AG20443 (cell line): ENCODE measurements at places on chromosomes 13 and 19.

- no peak for DNase-seq
These were observed 8.1 kb downstream of the CREB3L3 start for GRCh38 chr19:4161415-4162077.

DNA sequence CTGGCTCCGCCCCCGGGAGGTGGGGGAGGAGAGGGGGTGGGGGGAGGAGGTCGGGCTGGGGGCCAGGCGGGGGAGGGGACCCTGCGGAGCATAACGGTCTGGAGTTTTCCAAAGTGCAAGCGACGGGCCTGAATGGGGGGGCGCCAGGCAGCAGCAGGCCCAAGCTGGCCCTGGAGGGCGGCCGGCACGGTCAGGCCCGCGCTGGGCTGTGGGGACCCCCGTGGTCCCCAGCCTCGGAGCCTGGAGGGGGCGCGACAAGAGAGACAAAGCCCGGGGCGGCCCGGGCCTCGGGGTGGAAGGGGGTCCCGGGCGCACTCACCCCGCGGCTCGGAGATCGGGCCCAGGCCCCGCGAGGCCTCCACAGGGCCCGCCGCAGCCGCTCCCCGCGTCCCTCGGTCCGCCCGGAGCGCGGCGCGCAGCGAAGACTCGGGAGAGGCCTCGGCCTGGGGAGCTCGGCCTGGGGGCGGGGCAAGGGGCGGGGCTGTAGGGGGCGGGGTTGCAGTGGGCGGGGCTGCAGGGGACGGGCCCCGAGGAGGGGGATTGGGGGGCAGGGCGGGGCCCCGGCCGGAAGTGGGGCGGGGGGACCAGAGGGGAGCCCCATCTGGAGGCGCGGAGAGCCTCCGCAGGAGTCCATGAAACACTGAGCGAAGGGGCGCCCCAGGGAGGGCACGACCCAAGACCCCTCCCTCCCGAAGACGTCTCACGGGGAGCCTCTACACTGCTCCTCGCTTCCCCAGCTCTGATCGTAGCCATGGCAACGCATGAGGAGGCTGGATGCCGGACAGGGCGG, 47.6 kb downstream of the PTPRS start:
- DNase-seq, result peak; percentile 99

- DNase-seq, result no peak
These were observed 102.8 kb downstream of the STARD13 start for GRCh38 chr13:33182729-33183128.

DNA sequence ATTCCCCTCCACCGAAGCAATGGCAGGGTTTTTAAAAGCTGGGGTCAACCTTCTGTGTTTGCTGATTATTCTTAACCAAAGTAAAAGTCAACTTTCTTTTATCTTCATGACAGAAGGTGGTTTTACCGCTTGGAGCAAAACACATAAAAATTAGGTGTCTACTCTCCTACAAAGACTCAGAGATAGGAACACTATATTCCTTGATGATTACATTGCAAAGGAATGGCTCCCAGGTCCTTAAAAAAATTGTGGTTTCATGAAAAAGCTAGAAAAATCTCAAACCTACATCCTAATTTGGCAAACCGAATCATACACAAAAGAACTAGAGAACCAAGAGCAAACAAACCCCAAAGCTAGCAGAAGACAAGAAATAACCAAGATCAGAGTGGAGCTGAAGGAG, 760.4 kb upstream of the PCDH20 start:
- DNase-seq, result no peak

GRCh38 chr19:33311326-33311682, 9.0 kb upstream of the CEBPA start:
- peak; percentile 7 for DNase-seq

- peak; percentile 39 for DNase-seq
These were observed at the start of gene ATP7B for GRCh38 chr13:52010890-52011631. Gene ATP7B (minus strand): TSS chr13:52011450. CDS start chr13:52011337, 113 bp downstream.

DNA sequence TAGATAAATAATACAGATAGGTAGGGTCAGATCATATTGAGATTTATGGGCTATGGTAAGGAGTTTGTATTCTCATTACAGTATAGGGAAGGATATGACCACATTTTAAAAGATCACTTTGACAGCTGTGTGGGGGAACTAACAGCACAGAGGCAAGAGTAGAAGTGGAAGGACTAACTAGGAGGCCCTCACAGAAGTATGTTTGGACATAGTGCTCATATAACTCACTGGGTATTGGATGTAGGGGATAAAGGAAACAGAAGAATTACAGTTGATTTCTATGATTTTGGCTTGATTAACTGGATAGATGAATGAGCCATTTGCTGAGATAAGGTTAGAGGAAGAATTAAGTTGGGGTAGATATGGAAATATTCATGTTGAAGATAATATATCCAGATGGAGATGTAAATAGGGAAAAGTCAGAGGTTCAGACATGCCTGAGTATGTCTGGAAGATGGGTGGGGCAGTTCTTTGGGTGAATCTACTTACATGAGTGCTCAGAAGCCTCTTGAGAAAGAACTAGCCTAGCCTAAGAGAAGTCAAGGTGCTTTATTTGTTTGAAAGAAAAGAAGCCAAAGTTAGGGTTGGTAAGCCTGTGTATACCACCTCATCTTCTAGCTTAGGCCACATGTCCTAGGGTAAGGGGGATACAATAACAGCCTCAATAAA, 133.4 kb downstream of the NDFIP2 start:
- DNase-seq, result no peak

DNA sequence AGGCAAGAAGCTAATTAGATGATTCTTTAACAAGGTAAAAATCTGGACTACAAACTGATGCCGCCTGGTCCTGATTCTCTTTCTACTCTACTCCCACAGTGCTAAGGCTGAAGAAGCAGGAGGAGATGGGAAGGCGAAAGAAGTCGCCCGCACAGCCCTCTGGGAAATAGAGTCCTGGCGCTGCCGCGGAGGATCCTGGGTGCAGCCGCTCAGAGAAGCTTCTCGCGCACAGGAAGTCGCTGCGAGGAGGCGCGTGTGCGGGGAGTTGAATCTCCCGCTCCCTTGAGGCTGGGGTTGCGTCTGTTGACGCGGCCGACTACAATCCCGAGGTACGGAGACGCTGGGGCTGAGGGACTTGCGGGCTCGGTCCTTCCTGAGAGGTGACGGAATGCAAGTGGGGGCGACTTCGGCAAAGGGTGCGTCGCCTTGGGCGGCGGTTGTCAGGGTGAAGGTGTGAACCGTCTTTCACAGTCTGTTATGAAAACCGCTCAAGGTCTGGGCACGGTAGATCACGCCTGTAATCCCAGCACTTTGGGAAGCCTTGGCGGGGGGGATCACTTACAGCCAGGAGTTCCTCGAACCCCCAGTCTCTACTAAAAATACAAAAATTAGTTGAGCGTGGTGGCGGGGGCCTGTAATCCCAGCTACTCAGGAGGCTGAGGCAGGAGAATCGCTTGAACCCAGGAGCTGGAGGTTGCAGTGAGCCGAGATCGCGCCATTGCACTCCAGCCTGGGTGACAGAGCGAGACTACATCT, at the start of gene ZNF473:
ZNF473 (plus strand) TSS at position 212 of the 756 bp plus-strand sequence. CDS start 5,078 bp downstream, outside the sequence.
- peak; percentile 94 for DNase-seq

DNA sequence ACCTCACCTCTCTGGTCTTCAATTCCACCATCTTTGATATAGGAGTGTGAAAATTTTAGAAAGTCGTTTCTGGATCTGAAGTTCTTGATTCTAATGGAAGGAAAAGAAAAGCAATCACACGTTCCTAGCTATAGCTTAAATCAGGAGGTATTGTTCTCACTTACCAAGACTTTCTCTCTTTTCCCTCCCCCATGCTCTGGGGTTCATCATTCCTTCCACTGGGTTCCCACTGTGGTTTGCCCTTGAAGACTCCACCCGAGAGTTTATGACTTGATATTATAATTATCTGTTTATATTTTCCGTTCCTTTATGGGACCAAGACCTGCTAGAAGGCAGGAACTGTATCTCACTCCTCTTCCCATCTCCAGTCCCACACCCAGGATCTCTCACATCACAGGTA, 76.6 kb downstream of the AKAP11 start:
- DNase-seq, result no peak

DNA sequence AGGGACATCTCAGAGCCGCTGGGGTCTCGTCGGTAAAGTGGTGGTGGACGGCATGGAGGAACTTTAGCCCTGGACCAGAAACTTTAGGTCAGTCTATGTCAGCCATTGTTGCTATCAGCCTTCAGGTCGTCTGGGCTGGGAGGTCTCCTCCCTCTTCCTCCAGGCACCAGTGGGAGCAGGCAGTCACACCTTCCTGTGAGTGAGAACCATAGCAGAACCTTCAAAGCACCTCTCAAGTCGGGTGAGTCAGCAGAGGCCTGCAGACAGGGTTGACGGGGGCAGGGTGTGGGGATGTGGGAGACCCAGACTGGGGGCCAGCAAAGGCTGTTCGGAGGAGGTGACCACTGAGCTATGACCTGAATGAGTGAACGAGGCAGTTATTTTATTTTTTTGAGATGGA, 15.4 kb upstream of the SBNO2 start:
- no peak for DNase-seq

DNA sequence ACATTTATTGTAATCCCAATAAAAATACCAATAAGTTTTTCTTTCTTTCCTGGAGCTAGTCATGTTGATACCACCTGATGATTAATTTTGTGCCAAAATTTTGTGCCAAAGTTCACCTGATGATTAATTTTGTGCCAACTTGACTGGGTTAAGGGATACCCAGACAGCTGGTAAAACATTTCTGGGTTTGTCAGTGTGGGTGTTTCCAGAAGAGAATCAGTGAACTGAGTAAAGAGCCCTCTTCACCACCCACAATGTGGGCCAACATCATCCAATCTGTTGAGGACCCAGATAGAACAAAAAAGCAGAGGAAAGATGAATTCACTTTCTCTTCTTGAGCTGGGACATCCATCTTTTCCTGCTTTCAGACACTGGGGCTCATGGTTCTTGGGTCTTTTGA, 292.9 kb downstream of the LMO7 start:
- DNase-seq, result no peak

DNA sequence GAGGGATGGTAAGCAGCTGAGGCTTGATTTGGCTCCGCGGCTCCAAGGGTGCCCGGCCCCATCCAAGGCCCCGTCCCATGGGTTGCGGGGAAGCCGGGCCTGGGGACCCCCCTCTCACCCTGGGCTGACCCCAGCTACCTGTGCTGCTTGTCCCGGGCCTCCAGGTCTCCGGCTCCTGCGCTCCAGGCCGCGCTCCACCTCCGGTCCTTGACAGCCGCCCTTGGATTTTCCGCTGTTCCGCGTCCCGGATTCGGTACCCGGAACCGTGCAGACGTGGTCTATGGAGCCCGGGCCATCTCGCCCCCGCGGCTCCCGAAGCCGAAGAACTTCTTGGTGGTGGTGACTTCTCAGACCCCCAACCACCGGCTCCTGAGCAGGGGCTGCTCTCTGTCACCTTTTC, 48.3 kb upstream of the C1QTNF9B start:
- no peak for DNase-seq

GRCh38 chr13:49058761-49059160, 83.0 kb downstream of the FNDC3A start:
- no peak for DNase-seq

- DNase-seq, result no peak
These were observed 3.3 kb downstream of the MTIF3 start for GRCh38 chr13:27446986-27447583.

GRCh38 chr13:80171096-80171495, 169.8 kb downstream of the SPRY2 start:
- no peak for DNase-seq

- no peak for DNase-seq
These were observed 2.9 kb downstream of the LSM7 start for GRCh38 chr19:2325281-2326046.

DNA sequence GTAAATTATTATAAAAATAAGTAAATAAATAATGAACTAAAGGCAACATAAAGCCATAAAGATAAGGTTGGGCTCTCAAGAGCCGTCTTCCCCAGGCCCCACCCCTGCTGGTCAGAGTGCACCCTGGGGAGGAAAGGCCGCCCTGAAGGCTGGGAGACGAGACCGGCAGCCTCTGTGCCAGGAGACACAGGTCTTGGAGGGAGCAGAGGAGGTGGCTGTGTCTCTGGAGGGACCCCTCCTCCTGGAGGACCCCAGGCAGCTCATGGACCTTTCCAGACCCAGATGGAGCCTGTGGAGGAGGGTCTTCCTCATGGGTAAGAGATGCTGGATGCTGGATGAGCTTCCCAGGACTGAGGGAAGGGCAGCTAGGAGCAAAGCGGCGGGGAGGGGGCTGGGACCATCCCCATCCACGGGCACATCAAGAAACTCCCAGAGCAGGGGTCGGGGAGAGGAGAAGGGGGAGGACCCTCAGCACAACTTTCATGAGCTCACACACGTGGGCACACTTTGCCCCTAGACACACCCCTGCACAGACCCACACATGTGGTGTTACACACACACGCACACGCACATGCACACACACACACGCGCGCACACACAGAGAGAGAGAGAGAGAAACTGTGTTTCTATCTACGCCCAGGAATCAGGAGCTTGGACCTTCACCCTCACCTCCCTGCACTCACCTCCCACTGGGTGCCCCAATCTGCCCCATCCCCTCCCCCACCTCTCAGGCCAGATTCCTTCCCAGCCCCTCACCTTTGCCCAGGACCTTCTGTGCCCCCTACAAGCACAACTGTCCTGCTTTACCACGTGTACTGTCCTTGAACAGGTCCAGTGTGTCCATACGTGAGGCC, at the start of gene CEACAM18:
CEACAM18 (plus strand) TSS at position 159 of the 854 bp plus-strand sequence.
- no peak for DNase-seq

GRCh38 chr13:34340534-34340933, 522.6 kb downstream of the RFC3 start:
- DNase-seq, result peak; percentile 20

GRCh38 chr19:33487901-33488800, 33.4 kb downstream of the PEPD start:
- DNase-seq, result no peak

GRCh38 chr19:54893406-54893805, 12.5 kb upstream of the NCR1 start:
- no peak for DNase-seq

DNA sequence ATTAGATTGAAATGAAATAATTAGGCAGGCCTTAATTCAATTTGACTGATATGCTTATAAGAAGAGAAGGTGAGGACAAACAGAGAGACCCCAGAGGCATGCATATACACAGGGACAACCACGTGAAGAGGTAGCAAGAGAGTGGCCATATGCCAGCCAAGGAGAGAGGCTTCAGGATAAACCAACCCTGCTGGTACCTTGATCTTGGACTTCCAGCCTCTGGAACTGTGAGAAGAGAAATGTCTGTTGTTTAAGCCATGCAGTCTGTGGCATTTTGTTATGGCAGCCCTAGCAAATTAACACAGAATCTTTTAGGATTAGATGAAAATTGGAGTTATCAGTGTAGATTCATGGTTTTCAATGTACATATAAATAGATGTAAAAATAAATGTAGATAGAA, 120.1 kb downstream of the KCTD15 start:
- DNase-seq, result no peak

GRCh38 chr19:13381827-13382632, 124.2 kb downstream of the CACNA1A start:
- no peak for DNase-seq

- no peak for DNase-seq
These were observed 4.6 kb upstream of the ACTL9 start for GRCh38 chr19:8703223-8703622.

DNA sequence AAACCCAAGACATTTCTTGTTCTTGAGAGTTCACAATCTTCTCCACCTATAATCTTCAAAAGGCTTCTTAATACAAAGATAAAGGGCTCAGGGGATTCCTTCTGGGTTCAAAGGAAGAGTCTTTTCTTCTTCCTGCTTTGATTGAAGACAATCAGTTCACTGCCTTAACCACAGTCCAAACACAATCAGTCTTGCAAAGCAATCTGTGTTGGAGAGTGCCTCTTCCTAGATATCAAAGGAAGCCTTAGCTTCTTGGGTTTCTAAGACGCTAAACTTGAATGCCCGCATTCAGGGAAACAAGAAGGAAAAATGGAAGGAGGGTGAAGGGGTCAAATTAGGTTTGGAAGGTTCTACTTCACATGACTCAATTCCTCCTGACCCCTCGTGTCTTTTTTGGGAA, 27.2 kb downstream of the RANBP3 start:
- DNase-seq, result no peak
